RWPE1 (cell line): ENCODE measurements at places on chromosomes 11 and 22.
A peak's percentile ranks its signal among the peaks of the same experiment; 100 is the strongest.

- no peak for DNase-seq
Observed at GRCh38 chr11:110345743-110346142, 49.3 kb upstream of the RDX start.

DNA sequence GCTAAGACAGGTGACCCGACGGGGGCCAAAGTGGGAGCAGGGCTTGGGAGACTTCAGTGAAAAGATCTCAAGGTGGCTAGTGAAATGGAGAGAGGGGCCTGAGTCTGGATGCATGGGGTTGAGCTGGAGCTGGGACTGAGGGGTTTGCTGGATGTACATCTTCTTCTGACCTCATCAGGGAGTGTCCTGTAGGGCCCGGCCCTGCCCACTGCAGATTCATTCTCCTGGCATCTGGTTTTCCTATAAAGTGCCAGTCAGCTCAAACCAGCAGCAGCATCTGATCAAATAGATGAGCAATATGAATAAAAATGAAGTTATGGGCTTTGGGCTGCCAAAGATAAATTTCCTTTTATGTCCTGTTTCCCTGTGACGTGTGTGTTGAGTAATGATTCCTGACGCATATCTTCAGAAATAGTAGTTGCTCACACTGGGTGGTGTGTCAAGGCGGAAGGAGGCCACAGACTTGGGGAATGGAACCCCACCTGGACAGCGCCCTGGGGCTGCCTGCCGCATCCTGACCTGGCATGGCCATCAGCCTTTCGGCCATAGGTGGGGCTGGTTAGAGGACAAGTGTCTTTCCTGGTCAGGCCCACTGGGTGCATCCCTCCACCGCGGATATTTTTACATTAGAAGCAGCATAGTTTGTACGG lies 135.4 kb downstream of the OSBP2 start:
- peak; percentile 88 for DNase-seq

DNA sequence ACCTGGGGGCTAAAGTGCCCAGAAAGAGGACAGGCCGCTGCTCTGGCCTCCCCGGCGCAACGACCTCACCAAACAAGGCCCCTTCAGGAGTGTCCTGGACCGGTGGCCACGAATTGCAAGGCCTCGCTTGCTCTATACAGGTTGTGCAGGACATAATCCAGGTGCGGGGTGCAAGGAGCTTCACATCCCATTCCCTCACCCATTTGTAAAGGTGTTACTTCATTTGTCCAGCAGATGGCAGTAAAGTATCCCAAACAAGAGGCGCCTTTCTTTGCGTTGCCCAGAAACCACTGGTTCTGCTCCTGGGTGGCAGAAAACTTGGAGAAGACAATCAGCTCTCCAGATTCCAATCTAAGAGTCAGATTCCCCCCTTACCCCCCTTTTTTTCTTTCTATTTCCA lies 35.9 kb upstream of the PRDM11 start:
- peak; percentile 62 for DNase-seq

DNA sequence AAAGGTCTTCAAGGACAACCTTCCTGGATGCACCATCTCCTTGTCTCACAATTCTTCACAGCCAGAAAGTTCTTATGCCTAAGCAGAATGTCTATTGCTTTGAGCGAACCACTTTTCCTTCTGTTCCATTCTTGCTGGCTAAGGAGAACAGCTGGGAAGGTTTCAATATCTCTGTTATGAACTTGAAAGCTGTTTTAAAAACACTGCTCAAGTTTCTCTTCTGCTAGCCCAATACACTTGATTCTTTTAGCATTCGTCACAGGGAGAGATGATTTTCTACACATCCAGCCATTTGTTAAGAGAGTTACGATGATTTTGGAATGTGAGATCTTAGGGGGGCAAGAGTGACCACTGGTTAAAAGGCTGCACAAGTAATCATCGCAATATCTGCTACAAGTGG lies 249.3 kb downstream of the KIRREL3 start:
- no peak for DNase-seq

GRCh38 chr22:45964372-45964771 lies 12.6 kb downstream of the WNT7B start:
- no peak for DNase-seq

GRCh38 chr11:110085255-110085838 lies 7.8 kb upstream of the ZC3H12C start:
- DNase-seq = no peak

- no peak for DNase-seq
Observed at GRCh38 chr11:115333121-115333520, 171.1 kb downstream of the CADM1 start.

GRCh38 chr11:64385945-64386704 lies 27.2 kb downstream of the RPS6KA4 start:
- no peak for DNase-seq

GRCh38 chr11:115159207-115159606 lies 345.0 kb downstream of the CADM1 start:
- no peak for DNase-seq

- DNase-seq = no peak
Observed at GRCh38 chr11:2666401-2666741, 33.4 kb downstream of the KCNQ1OT1 start.

GRCh38 chr11:27116684-27117083 lies 76.1 kb downstream of the BBOX1 start:
- no peak for DNase-seq

GRCh38 chr11:27216270-27217149 lies 146.5 kb downstream of the CCDC34 start:
- no peak for DNase-seq

- no peak for DNase-seq
Observed at GRCh38 chr11:59815754-59816153, 5.2 kb upstream of the MRPL16 start.

- DNase-seq = no peak
Observed at GRCh38 chr11:46381048-46381818, at the start of gene MDK. TSS of gene MDK (plus strand) at chr11:46381669. CDS start at chr11:46382058, 389 bp downstream.

- no peak for DNase-seq
Observed at GRCh38 chr11:63553759-63554158, 9.4 kb downstream of the PLAAT2 start.

DNA sequence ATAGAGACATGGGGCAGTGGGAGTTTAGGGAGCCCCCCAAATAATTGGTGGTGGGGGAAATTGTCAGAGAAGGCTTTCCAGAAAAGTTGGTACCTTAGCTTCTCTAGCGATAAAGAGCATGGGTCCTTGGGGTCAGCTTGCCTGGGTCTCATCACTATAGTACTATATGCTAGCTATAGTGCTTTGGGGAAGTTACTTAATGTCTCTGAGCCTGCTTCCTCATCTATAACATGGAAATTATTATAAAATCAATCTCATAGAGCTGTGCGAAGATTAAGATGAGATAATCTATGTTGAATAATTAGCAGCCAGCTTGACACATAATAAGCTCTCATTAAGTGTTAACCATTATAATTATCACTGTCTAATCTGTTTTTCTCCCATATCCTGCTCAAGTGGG lies 41.2 kb downstream of the STIM1 start:
- DNase-seq = no peak

- DNase-seq = no peak
Observed at GRCh38 chr22:18110954-18111758, 547 bp downstream of the TUBA8 start.

GRCh38 chr11:124758355-124759265 lies 3.5 kb downstream of the ESAM start:
- DNase-seq = peak; percentile 56

DNA sequence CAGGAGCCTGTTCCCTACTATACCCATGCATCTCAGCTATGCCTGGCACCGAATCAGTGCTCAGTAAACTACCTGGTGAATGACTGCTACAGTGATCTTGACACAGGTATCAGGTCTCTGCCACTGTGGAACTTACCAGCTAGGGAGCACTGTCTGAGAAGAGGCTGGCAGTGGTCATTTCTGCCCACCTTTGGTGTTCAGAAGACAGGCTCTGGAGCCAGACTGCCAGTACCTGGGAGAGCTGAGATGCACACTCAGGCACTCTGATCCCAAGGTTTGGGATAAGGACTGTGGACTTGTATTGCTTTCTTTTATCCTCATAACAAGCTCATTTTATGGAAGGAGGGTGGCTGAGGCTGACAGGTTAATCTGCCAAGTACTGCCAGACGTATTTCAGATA lies 52.7 kb downstream of the SYN3 start:
- DNase-seq = no peak

GRCh38 chr11:6022956-6023355 lies 7.6 kb downstream of the OR56A1 start:
- DNase-seq = peak; percentile 25

DNA sequence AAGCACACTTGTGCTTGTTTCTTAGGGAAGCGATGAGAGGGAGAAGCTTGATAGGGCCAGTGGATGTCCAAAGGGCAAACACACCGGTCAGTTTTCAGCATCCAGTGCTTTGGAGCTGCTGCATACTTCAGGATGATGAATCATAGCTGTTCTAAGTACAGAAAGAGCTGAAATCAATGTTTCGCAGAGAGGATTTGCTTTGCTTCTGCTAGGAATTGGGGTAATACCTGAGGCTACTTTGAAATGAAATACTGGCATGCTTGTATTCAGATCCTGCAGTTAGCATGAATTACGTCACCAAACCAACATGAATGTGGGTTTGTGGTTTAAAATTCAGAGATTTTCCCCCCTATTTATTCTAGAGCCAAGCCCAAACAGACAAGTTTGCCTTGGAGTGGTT lies 41.7 kb upstream of the SC5D start:
- DNase-seq = no peak

DNA sequence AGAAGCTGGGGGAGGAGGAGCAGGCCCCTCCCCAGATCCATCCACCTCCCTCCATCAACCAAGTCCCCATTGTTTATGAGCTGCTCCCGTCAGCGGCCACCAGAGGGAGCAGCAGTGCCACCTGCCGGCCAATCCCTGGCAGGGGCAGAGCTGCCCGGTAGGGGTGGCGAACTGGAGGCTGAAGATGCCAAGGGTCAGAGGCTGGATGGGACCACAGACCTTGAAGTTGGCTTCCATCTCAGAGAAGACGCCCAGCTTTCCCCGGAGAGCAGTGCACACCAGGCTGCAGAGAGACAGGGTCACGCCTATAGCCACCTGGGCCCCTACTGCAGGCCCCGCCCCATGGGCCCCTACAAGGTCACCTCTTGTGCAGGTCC lies 3.6 kb downstream of the FIBP start:
- DNase-seq = peak; percentile 79

- DNase-seq = no peak
Observed at GRCh38 chr11:130300567-130300966, 14.2 kb downstream of the ZBTB44 start.

GRCh38 chr11:76678321-76678720 lies 7.8 kb upstream of the LRRC32 start:
- DNase-seq = no peak

- DNase-seq = no peak
Observed at GRCh38 chr11:120467627-120468026, 43.9 kb upstream of the GRIK4 start.

DNA sequence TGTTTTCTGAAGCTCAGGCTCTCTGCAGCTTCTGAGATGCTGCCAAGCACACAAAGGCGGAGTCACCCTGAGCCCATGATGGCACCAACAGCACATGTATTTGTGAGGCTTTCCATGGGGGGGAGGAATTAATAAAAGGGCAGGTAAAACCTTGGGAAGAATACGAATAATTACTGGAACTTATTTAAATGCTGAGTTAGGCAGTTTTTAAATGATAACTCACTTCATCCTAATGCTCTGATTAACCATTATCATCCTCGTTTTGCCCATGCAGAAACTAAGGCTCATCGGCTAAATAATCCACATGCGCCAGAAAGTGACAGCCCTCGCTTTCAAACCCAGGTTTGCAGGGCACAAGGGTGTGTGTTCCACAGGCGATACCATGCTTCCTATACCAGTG lies 35.4 kb downstream of the LARGE1 start:
- no peak for DNase-seq

DNA sequence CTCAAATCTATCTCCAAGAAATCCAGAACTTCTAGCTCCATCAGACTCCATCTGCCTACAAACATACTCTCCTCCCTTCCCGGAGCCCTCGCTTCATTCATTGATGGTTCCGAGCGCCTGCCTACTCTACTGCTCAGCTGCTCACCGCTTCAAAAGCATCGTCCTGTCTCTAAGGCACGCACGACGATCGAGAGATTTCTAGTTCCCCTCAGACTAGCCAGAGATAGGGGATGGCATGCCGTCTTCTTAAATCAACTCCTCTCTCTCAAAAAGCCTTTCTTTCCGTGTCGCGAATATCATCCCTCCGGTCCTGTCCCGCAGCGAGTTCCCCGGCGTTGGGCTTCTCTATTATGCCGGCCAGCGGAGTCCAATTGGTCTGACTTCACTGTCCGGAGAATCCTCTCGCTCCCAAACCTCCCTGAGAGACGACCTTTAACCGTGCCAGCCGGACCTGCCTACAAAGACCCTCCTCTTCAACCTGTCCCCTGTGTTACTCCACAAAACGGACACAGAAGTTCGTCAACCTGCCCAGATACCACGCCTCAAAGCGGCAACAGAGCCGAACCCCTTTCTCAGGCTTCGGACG lies 592 bp downstream of the EEF1G start:
- DNase-seq = peak; percentile 29

DNA sequence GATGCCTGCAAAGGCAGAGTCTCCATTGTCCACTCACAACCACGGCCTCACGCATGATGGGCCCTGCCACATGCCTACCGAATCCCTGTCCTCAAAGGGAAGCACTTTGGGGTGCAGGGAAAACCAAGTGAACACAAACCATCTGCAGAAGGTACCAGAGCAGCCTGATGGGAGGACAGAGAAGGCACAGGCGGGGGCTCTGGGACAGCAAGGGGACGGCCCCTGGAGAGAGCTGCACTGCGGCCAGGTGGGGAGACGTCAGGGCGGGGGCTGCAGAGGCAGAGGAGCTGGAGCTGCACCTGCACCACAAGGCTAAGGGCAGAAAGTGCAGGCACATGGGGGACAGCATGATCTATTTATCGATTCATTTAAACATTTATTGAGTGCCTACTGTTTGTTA lies 1056.0 kb downstream of the TBC1D22A start:
- no peak for DNase-seq

- no peak for DNase-seq
Observed at GRCh38 chr11:117720061-117720511, 76.9 kb downstream of the DSCAML1 start.
